B cell (primary cell): ENCODE measurements at places on chromosomes 4 and X. TPM values are rescaled to one million over a fixed set of nuclear protein-coding genes. Genes with fewer than 3 reads are reported as not detected.
A peak's percentile ranks its signal among the peaks of the same experiment; 100 is the strongest.

DNA sequence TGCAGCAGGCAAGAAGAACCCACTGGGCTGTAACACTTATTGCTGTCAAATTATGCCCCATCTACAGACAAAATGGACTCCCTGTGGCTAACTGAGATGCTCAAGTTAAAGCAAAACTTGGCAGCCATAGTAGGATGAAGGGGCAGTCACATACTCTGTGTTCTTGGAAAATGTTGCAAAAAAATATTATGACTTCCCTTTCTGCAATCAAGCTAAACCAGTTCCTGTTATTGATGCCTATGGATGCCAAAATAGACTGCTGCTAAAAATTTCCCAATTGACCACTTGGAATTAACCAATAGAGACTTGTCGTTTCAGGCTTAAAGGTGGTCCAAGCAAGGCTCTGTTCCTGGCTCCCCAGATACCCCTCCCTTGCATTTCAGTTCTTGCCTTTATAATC lies 49.5 kb downstream of the IQCM start:
- no peak for DNase-seq

Gene RHOXF2
- not detected in 2 replicates for polyA plus RNA-seq

- DNase-seq = no peak
These were observed 82.5 kb downstream of the AMELX start for GRCh38 chrX:11375614-11376119.

Gene SRD5A3
- polyA plus RNA-seq = 0.62 and 0.88 TPM in 2 replicates

Gene PABPC4L
- not detected in 2 replicates for polyA plus RNA-seq

DNA sequence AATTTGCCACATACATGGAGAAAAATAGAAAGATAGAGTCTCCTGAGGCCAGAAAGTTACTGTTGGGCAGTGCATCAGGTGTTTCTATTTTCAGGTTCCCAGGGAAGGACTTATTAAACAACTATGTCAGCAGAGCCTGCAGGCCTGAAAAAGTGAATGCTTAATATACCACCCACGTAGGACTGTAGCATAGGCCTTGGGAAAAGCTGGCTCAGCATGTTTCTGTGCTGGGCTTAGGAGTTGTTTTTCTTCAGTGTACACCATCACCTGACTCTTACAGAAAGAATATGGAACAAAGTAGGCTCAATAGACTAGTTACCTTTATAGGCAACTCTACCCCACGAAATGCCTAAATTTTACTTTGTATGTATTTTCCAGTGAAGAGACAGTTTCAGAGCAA lies 1385.9 kb downstream of the FAM133A start:
- DNase-seq = no peak

- DNase-seq = no peak
These were observed 58.4 kb upstream of the CCDC149 start for GRCh38 chr4:24971192-24971591.

Gene CCDC160
- polyA plus RNA-seq = not detected in 2 replicates

Gene CT45A2
- polyA plus RNA-seq = not detected in 2 replicates

Gene AKAP14
- not detected in 2 replicates for polyA plus RNA-seq

- DNase-seq = no peak
These were observed 46.6 kb upstream of the HS6ST2 start for GRCh38 chrX:133005042-133005441.

Gene ARMCX1
- 0.27 and 0.92 TPM in 2 replicates for polyA plus RNA-seq

Gene SPON2
- 5.1 and 7.9 TPM in 2 replicates for polyA plus RNA-seq

DNA sequence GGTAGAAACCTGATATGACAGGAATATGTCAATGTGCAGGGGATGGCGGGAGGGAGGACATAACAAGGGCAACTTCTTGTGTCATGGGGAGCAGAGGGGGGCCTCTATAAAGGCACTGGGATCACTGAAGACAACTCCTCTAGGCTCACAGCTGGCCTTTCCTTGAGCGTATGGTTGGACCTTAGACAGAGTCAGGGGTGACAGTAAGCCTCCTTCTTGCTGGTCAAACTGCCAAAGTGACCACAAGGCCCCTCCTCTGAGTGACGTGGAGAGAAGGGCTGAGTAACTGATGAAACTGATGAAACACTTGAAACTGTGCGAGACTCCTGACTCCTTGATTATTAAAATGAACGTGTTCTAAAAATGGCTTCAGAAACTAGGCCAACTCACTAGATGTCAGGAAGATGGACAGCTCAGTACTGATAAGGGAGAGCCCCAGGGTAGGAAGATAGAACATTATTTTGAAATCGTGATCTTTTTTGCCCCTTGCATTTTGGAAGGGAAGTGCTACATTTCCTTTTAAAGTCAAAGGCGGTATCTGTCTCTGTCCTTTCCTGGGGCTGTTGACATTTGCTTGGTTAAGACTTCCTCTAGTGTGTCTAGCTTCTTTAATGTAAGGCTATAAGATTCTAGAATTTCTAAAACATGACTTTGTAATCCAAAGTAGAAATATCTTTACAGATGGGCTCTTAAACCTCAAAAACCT lies 1.6 kb downstream of the RAB33A start:
- DNase-seq = peak; percentile 19

Gene CNKSR2
- polyA plus RNA-seq = 11.5 and 19.1 TPM in 2 replicates

Gene LCORL
- 1.2 and 4.7 TPM in 2 replicates for polyA plus RNA-seq

- no peak for DNase-seq
These were observed 2.0 kb downstream of the CYBB start for GRCh38 chrX:37781814-37782213.

Gene STARD8
- polyA plus RNA-seq = 0.19 and 0.33 TPM in 2 replicates

Gene S100G
- not detected in 2 replicates for polyA plus RNA-seq

GRCh38 chr4:23946299-23946698 lies 56.5 kb upstream of the PPARGC1A start:
- DNase-seq = no peak

DNA sequence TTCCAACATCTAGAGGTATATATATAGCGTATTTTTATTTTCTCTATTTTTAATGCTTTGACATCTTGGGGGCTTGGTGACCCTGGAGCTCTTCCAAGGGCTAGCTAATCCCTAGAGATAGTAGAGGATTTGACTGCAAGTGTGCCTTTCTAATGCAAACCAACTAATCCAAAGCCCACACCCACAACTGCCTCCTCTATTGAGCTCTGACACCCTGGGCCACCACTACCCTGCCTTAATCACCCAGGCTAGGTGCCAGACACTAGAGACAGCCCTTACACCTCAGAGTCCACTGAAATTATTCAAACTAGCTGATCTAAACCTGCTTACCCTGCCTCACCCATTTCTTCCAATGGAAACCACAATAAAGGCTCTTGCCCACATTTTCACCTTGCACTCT lies 69.6 kb upstream of the ATXN3L start:
- no peak for DNase-seq

DNA sequence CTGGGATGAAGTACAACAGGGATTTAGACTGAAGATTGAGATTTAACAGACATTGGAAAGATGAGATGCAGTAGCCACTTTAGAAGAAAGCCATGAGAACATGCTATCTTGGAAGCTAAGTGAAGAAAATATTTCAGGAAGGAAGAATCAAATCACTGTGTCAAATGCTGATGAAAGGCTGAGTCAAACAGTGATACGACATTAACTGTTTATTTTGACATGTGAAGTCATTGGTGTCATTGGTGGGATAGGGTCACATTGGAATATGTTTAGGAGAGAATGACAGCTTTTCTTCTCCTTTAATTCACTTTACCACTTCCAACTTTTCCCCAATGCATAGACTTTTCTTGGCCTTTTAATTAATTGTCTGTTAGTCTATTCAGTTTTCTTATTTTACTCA lies 653.0 kb upstream of the BOD1L1 start:
- no peak for DNase-seq

- peak; percentile 8 for DNase-seq
These were observed 432.9 kb downstream of the GRXCR1 start for GRCh38 chr4:43325220-43325967.

Gene TLR2
- polyA plus RNA-seq = 2.0 and 3.3 TPM in 2 replicates

Gene PPP1R3F
- 3.5 and 3.7 TPM in 2 replicates for polyA plus RNA-seq

Gene STX18
- polyA plus RNA-seq = 20.3 and 27.6 TPM in 2 replicates

- no peak for DNase-seq
These were observed 174.4 kb upstream of the TBC1D9 start for GRCh38 chr4:140930557-140930956.
